Activated CD4-positive, alpha-beta T cell treated with anti-CD3 and anti-CD28 coated beads, Interleukin-2, amount 10 ng/mL, durations not matched to agents 7 days and 5 days (primary cell): ENCODE measurements at places on chromosomes 6 and 20. TPM values are rescaled to one million over a fixed set of nuclear protein-coding genes. Genes with fewer than 3 reads are reported as not detected.

SLC22A16 gene
- total RNA-seq: not detected

AKAP12 gene
- 0.60 TPM for total RNA-seq

TSHZ2 gene
- total RNA-seq: 9.2 TPM

HRH3 gene
- total RNA-seq: not detected

MACROD2 gene
- not detected for total RNA-seq

FOXS1 gene
- not detected for total RNA-seq

ADGB gene
- total RNA-seq: not detected

SLC17A9 gene
- total RNA-seq: 11.6 TPM

XKR7 gene
- total RNA-seq: not detected
